Renal cortex interstitium (tissue), 15 donors: ENCODE measurements at places on chromosomes 1 and 21. TPM values are rescaled to one million over a fixed set of nuclear protein-coding genes. Genes with fewer than 3 reads are reported as not detected.

GRCh38 chr1:17594690-17595601 is 55.4 kb downstream of the ARHGEF10L start:
- no peak for DNase-seq

The CNR2 gene
- 0.10 TPM for polyA plus RNA-seq

DNA sequence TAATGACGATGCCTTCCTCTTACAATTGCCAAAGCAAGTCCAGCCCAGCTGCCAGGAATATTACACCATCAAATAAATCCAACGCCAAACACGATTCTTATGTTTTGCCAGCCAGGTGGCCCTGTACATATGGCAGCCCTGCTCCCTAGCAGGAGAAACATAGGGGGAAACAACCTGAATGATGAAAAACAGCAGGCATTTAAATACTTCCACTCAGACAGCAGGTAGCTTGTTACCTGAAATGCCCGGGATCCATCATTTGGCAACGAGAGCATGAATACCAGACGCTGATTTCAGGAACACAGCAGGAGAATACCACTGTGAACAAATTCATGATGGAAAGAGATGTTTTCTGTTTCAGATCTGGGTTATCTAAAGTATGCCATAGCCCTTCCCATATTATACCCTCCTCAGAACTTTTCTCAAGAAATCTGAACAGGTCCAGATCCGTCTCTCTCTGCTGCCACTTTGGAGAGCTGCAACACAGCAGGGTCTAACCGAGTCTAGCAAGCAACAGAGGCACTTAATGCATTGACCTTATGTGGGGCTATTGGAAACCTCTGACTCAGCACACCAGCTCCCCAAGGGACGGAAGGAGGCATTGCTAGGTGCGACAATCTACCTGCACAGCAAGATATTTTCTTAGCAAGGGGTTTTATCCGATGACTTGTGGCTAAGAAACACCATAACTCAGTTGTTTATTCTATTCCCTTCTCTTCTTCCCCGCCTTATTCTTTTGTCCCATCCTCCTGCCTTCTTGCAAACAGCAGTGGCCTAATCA is 166.3 kb downstream of the BARHL2 start:
- DNase-seq: no peak

GRCh38 chr1:43460988-43461693 is 7.4 kb upstream of the HYI start:
- DNase-seq: no peak

DNA sequence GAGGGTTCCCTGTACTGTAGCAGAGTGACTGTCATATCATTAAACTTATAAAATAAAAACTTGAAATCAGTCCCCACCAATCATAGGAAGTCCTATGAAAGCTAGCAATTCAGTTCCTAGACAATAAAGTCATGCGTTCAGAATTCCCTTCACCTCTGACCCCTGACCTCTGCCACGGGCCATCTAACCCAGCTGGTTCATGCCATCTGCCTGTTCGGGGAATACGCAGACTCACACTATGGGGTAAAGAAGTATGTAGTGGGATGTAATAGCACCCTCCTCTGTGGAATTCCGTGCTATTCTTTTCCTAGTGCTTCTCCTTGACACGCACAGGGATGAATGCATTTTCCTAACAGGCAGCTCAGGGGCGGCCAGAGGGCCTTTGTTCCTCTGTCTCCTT is 2.1 kb downstream of the GSTM4 start:
- DNase-seq: no peak

GRCh38 chr1:245673881-245674414 is 519.2 kb downstream of the KIF26B start:
- DNase-seq: no peak

DNA sequence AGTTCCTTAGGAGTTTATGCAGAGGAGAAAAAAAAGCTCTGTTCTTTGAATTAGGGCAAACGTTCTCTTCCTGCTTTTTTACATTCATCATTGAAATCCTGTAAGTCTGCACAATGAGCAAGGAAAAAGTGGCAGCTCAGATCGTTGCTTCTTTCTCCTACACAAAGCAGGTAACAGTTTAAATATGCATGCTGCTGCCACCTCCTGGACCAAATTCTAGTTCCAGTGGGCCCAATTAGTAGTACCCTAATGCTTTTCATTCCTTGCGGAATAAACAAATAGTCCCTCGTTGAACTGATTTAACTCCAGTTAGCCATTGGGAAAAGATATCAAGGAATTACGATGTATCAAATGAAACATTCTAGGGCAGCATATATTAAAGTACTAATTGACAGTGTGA is 20.1 kb downstream of the YTHDF2 start:
- no peak for DNase-seq

GRCh38 chr1:63326473-63327380 is 4.4 kb downstream of the FOXD3 start:
- DNase-seq: no peak

The HMGB4 gene
- not detected for polyA plus RNA-seq

- DNase-seq: no peak
These were observed 52.5 kb downstream of the SH3BGR start for GRCh38 chr21:39504230-39504629.

DNA sequence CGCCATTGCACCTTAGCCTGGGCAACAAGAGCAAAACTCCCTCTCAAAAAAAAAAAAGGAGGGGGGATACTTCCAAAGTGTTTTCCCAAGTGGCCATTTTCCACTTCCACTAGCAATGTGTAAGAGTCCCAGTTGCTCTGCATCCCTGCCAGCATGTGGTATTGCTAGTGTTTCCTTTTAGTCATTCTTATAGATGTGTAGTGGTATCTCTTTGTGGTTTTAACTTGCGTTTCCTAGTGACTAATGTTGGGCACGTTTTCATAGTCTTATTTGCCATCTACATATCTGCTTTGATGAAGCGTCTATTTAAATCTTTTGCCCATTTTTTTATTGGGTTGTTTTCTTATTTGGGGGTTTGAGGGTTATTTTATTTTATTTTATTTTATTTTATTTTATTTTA is 31.1 kb downstream of the INAVA start:
- no peak for DNase-seq
